ENCODE measurements at places on chromosomes 1 and 21.

GRCh38 chr21:41367945-41368734 is 6.3 kb downstream of the MX2 start:
- DNase-seq: peak; percentile 90

DNA sequence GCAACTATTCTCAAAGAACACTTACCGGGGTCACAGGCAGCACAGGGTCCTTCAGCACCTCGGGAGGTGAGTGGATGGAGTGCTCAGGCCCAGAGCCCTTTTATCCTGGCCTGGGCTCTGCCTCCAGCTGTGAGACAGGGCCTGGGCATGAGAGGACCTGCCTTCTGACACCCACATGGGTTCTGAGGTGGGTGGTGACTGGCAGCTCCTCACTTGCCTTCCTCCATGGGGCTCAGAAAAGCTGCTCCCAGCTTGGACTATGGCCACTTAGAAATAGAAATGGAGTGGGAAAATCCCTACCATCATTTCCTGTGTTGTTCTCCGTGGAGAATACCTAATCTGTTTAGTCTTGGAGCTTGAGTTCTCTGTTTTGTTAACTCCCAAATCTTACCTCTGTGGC is at the start of gene LCE1C:
Gene LCE1C, minus strand, starts transcription at position 76 of the 400 bp plus-strand sequence. CDS start 1,173 bp downstream, outside the sequence.
- DNase-seq: no peak

- DNase-seq: no peak
Observed at GRCh38 chr1:201080135-201080534, 32.1 kb downstream of the CACNA1S start.

DNA sequence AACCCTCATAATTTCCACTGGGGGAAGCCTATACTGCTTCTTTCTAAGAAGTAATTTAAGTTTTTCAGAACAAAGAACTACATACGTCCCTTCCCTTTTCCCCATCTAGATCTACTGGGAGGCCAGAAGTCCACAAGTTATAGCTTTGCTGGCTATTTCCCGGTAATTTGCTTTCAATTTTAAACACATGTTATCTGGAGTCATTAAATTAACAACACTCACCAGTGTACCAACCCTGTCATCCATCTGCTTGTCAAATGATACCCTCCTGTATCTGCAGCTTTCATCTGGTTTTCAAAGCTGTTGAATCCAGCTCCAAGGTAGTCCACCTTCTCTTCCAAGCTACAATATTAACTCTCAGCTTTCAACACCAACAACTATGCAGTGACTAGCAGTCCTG is 466.7 kb upstream of the PKN2 start:
- DNase-seq: no peak

DNA sequence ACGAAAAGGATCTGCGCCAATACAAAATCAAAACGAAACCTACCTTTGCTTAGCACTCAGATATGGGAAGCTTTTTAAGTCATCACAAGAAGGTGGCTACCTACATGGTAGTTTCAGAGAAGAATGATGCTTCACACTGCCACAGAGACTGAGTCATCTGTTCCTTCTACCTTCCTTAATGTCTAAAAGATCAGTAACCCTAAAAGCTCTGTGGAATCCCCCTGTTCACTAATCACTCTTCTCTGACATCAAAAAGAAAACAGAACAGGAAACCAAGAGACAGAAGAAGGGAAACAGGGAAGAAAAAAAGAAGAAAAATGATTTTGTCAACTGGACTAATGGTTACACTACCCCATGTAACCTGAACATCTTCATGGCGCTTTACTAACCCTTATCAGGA is 177.2 kb downstream of the SMYD3 start:
- DNase-seq: peak; percentile 89

- no peak for DNase-seq
Observed at GRCh38 chr1:60874718-60875117, 207.6 kb upstream of the NFIA start.

DNA sequence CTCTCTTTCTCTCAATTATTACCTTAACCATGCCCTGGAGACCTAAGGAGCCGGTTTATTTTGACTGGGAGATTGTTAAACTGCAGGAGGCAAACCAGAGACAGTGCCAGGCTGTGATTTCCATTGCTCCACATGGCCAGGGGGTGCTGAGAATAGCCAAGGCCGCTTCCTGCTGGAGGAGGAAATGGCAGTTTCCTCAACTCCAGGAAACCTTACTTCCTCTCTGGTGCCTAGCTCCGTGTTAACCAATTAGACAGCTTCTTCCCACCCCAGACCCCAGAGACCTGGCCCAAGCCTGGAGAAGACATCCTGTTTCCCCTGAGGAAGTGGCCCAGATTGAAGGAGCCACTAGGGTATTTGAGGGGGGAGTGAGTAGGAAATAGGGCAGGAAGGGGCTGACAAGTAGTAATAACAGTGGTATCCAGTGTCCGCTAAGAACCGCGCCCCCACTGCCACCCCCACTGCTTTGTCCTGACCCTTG is 161.2 kb downstream of the PLPP3 start:
- no peak for DNase-seq
